ENCODE measurements at places on chromosomes 16 and 17. TPM values are rescaled to one million over a fixed set of nuclear protein-coding genes. Genes with fewer than 3 reads are reported as not detected.

PLXDC1 gene
- total RNA-seq, result 0.13 TPM

WFDC1 gene
- total RNA-seq, result 0.37 TPM

GAN gene
- total RNA-seq, result 5.0 TPM

C17orf107 gene
- total RNA-seq, result 0.07 TPM

LGALS9B gene
- not detected for total RNA-seq

ACAP1 gene
- 2.2 TPM for total RNA-seq

KIF2B gene
- 0.17 TPM for total RNA-seq

TNFRSF13B gene
- total RNA-seq, result not detected

NEK8 gene
- total RNA-seq, result 4.5 TPM

GRCh38 chr16:89795676-89796075 lies 20.8 kb downstream of the FANCA start:
- DNase-seq, result no peak

DNA sequence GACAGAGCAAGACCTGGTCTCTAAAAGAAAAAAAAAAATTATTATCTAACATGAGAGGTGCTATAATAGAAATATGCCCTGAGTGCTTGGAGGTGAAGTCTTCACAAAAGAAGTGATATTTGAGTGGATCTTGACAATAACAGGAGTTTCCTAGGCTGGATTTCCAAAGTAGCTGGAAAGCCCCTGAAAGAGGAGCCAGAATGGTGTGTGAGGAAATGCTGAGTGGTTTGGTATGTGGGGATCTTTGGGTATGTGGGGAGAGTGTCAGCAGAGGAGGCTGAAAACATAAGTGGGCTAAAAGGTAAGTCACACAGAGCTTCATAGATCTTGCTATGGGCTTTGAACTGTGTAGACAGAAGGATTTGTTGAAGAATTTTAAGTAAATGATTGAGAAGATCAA lies 100.1 kb downstream of the YPEL2 start:
- no peak for DNase-seq

DNA sequence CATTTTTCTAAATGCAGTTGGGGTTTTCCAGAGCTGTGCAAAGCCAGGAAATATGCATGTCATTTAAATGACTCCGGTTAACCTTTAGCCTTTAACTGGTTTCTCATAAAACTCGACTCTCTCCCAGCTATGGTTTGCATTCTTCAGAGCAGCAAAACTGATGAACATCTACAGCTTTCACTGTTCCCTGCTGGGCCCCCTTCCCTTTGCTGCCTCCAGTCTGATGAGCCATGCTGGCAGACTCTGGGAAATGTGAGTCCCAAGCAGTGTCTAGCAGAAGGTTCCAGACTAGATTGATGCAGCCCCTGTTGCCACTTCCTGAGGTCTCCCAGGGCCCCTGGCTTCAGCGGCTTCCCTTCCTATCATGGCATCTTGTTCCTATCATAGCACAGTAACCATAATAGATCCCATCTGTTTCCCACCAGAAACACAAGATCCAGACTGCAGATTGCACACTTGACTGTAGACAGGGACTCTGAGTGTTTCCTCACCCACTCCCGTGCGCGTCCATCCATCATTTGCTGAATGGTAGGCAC lies 135.4 kb downstream of the CLEC16A start:
- DNase-seq, result peak; percentile 66

DNA sequence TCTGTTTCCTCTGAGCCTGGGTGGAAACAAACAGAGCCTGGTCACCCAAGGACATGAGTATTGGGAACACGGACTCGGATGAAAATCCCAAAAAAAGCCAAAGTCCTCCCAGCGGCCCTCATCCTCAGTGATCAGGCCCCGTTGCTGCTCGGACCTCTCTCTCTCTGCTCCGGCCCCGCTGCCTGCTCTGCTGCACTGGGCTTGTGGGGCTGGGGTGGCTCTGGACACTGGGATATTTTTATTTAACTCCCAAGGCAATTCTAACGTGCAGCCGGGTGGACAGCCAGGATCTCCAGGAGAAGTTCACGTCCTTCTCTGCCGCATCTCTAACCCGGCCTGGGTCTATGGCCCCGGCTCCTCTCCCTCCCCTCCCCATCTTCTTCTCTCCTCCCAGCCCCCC lies 280.9 kb upstream of the TNRC6C start:
- DNase-seq, result no peak

DNA sequence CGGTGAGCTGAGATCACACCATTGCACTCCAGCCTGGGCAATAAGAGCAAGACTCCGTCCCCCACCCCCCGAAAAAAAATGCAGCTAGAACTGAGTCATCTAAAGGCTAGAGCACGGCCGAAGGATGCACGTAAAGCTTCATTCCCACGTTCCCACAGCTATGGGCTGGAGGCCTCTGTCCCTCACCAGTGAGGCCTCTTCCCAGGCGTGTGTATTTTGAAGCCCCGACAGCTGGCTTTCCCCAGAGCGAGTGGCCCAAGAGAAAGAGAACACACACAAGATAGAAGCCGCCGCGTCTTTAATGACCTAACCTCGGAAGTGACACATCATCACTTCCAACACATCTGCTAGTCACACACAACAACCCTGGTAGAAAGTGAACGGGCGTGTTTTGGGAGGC lies 6.6 kb upstream of the KCTD5 start:
- peak; percentile 85 for DNase-seq

GRCh38 chr16:58500430-58501241 lies 693 bp downstream of the NDRG4 start:
- DNase-seq, result no peak

DNA sequence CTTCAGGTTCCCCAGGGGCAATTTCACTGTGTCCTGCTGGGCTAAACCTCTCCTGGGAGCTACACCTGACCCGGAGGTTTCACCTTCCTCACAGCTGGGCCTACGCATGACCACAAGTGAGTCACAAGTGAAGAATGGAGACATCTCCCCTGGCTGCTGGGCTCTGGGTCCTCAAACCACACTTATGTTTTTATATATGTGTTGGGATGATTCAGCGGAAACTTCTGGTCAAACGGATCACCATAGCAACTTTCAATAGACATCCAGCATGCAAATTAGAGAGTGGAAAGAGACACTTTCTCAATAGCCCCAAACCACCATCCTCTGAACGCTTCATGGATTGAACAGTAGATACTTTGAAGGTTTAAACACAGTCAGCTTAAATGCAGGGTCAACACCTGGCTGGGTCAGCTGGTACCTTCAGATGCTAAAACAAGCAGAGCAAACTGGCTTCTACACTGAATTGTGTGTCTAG lies 28.0 kb upstream of the MAF start:
- DNase-seq, result peak; percentile 95

DNA sequence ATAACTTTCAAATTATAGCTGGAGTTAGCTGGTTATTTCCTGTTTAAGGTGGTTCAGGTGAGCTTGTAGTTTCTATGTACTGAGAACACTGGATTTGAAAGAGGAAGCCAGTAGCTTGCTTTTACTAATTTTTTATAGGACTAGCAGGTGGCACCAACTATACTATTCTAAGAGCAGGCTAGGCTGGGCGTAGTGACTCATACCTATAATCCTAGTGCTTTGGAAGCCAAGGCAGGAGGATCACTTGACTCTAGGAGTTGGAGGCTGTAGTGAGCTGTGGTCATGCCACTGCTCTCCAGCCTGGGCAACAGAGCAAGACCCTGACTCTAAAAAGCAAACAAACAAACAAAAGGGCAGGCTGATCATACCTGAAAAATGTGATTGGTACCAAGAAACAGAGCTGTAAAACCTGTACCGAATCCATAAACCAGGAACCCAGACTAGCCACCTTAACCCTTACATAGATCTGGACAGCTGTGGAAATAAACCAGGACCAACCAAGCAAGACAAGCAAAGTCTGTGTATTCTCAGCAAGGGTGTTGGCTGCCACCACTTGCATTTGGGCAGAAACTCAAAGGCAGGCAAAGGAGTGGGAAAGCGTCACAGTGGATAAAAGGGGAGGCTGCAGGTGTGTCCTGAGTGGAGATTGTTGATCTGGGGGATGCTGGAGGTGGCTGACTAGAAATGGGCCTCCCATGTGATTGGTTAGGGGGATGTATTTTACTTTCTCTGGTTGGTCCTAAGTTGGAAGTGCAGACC lies 36.3 kb downstream of the SLC47A1 start:
- DNase-seq, result peak; percentile 10

DNA sequence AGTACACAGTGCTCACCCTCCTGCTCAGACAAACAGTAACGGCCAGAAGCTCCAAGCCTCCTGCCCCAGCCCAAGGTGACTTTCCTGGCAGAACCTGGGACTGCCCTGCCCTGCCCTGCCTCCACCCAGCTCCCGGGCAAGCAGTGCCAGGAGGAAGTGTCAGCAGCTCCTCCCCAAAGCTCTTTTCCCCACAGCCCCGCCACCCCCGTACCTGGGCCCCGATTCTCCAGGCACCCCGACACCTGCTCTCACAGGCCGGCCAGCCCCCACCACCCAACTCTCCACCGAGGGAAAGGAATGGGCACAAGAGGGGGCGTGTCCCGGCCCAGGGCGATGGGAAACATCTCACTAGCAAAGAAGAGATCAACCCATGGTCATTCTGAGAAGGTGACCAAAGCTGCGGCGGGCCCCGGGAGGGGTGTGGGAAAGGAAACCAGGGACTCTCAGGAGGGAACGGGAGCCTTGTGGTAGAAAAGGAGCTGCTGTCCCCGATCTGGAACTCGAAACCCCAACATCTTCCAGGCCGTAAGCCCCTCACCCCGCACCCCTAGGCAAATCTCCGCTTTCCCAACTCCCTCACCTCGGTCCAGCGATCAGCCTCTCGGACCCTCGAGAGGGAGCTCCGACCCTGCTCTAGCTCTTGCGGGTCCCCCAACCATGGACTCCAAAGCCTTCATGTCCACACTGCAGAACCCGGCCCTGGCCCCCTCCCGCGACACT lies 1.2 kb downstream of the BCAR1 start:
- DNase-seq, result no peak

- no peak for DNase-seq
These were observed 92.5 kb downstream of the N4BP1 start for GRCh38 chr16:48517493-48517892.

GRCh38 chr17:17587614-17588337 lies 3.7 kb downstream of the PEMT start:
- DNase-seq, result no peak

DNA sequence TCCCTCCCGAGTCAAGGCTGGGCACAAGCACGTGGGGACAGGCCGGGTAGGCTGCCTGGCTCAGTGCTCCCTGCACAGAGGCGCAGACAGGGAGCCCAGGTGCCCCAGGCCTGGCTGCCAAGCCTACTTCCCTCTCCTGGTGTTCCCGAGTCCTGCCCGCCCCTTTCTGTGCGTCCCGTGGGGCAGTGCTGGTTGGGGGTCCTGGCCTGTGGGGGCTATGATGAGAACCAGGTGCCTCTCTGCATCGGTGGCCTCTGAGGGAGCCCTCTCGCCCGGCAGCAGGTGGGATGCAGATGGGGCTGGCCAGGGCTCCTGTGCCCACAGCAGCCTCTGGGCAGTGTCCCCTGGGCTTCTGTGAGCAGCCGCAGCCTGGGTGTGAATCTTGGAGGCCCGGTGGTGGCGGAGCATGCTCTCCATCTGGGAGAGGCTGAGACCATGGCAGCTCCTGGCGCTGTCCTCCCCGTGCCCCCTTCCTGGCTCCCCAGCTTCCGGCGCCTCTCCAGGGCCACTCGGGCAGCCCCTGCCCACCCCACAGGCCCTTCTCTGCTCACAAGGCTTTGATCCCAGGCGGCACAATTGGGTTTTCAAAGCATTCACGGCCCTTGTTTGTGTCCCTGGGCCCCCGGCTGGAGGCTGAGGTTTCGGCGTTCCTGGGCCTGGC lies 7.2 kb downstream of the CENPX start:
- no peak for DNase-seq

DNA sequence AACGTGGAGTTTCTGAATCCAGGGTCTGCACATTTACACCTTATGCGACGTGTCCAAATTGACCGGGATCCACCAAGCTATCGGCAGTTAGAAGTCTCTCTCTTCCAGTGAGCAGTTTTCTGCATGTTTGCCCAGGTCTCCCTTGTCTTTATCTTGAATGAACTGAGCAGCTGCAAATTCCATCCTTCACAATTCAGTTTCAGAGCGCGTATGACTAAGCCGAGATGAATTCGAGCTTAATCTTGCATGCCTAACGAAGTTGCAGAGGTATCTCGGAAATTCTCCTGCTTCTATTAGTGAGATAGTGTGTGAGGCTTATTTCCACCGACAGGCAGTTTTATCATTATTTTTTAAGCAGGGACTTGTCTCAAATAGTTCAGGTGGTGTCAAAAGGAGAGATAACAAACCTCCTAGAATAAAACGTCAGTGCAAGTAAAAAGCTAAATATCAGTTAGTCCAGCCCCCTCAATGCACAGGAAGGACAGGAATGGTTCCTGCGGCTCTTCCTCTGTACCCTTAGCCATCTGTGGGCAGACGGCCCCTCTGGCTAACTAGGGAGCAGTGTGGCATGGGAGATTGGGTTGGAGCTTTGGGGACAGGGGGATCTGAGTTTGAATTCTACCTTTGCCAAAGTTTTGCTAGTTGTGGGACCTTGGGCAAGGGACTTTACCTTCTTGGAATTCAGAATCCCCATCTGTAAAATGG lies 93.0 kb upstream of the GPR139 start:
- DNase-seq, result peak; percentile 7

Measured in HT1080 (cell line).